D721Med (cell line): ENCODE measurements at places on chromosomes 11 and 22.

DNA sequence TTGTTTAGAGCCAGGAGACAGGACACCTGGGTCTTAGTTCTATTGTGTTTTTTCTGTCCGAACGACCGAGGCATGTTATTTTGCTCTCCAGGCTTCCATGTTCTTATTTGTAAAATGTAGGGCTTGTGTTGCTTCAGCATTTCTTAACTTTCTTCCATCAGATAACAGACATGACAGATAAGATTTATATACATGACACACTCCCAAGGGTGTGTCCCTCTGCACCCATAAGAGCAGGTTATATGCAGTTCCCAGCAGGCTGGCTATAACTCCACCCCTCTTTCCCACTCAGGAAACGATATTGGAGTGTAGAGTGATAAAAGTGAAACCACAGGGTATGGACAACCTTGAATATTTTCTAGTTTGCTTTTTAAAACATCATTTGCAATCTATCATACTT, 65.8 kb downstream of the APIP start:
- DNase-seq = no peak

GRCh38 chr11:44966694-44967093, 16.0 kb upstream of the TP53I11 start:
- DNase-seq = no peak

DNA sequence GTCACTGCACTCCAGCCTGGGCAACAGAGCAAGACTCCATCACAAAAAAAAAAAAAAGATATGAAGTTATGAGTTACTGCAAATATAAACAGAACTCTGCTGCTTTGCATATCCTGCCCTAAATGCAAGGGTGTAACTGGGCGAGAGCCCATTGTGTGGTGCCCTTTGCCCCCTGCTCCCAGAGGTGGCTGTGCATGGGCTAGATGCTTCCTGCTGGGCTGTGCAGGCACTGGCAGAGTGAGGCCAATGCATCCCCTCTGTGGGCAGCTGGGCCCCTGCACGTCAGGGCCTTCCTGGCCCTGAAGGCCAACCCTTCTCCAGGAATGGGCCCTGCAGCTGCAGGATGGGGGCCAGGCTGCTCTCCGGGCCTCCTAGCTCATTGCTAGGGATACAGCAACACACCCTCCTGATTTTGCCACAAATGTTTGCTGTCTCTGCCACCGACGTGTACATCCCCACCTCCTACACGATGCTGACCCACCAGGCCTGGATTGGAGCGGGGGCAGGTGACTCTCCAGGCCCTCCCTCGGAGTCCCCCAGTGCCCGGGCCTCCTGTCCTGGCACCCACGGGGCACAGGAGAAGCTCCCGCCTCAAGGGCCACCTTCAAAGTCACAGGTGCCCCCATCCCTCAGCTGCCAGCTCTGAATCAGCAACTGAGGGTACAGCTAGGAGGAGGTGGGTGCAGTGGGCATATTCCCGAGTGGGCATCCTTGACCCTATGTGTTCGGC, 40.7 kb upstream of the COMT start:
- DNase-seq = no peak

DNA sequence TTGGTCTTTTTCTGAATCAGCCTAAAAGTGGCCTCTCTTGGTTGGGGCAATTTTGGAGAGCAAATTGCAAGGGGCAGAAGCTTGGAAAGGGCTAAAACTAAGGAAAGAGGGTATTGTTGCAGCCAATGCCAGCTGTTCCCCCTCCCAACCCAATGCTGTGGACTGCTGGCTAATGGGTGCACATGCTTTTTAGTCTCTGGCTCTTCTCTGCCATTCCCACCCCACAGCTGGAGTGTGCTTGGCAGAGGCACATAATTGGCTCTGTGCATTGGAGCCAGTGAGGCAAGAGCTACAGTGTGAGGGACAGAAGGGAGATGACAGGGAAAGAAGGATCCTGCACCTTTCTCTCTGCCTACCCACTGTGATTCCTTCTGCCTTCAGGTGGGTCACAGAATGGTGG, 140.0 kb downstream of the NECTIN1 start:
- no peak for DNase-seq

- DNase-seq = peak; percentile 6
Observed at GRCh38 chr11:73958521-73959141, 7.8 kb downstream of the DNAJB13 start.

DNA sequence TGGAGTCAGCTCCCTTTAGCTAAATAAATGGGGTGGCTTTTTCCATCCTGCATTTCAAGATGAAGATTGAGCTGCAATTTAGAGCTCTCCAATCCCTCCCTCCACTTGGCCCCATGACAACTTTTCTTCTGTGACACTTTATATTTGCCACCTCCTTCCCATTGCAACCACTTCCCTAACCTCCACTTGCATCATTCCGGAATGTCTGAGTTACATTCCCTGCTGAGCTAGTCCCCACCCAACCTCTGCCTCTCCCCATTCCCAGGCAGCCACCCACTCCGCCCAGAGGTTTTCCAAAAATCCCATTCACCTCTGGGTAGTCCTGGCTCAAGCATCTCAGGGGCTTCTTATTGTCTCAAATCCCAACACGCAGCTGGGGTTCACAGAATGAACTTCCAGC, 24.7 kb downstream of the PC start:
- no peak for DNase-seq
